ENCODE measurements at places on chromosomes 7 and 10. TPM values are rescaled to one million over a fixed set of nuclear protein-coding genes. Genes with fewer than 3 reads are reported as not detected.

DNA sequence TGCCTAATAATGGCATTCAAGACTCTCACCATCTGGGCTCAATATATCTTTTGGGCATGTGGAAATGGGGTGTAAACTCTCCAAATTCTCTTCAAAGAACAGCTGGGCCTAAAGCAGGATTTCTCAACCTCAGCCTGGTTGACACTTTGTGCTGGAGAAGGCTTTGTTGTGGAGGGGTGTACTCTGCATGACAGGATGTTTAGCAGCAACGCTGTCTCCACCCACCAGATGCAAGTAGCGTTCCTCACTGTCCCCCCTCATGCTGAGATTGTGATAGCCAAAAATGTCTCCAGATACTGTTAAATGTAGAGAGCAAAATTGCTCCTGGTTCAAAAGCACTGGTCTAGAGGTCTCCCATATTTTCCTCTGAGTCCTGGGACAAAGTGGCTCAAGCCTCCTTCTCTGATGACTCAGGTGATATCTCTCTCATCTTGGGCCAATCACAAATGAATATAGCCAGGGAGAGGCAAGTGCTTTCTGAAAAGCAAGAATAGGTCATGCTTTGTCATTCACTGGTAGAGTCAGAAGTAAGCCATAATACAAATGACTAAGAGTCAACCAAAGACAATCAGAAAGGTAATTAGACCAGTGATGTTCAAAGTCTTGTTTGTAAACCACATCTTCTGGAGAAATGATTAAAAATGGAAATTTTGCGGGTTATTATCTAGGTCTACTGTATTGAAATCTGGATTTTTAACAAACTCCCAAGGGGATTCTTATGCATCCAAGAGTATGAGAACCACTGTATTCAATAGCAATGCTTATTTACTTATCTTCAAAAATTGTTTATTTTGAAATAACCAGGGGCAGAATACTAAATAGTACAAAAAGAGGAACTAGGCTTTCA lies 330.8 kb downstream of the PTEN start:
- no peaks in the 10 kb centered on the region for H3K36me3 ChIP-seq
- no peak for DNase-seq
- no peaks in the 10 kb centered on the region for H3K27me3 ChIP-seq
- peaks cover 6% of the 10 kb centered on the region for H3K4me1 ChIP-seq
- no peak overlapping the region for H3K27ac ChIP-seq
- no peak overlapping the region for H3K4me3 ChIP-seq

DNA sequence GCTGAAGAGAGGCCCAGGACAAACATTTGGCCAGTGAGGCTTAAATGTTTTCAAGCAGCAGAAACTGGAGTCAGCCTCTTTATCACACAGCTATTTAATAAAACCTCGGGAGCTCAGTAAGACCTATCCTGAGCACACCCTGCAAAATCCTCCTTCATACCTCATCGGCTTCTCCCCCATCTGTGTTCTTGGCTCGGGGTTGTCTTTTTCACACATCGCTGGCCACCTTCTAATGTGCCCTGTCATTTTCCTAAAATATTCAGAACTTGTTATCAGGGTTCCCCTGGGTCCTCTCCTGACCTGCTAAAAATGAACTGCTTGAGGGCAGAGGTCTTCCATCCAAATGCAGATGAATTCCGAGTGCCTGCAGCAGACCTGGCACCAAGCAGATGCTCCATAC lies 310.3 kb upstream of the AKR1E2 start:
- H3K4me3 ChIP-seq: no peak overlapping the region
- DNase-seq: no peak
- no peaks in the 10 kb centered on the region for H3K36me3 ChIP-seq
- no peaks in the 10 kb centered on the region for H3K27me3 ChIP-seq
- H3K4me1 ChIP-seq: no peaks in the 10 kb centered on the region

DNA sequence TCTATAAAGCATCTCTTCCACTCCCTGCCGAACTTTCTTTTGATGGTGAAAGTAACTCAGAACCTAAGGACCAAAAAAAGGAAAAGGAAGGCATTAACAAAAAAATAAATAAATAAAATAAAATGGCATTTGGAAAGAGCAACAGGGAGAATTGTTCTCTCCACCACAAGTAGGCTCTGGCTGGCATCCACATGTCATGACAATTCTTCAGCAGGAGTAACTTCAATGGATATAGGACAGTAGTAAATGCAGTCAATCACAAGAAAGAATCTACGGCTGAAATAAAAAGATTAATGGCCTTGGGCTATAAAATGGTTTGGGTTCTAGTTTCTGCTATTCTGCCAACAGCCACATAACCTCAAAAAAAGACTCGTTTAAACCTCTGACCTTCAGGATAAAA lies 23.9 kb downstream of the NCAPG2 start:
- no peak overlapping the region for H3K27ac ChIP-seq
- H3K4me3 ChIP-seq: no peak overlapping the region
- no peak for DNase-seq
- H3K36me3 ChIP-seq: no peaks in the 10 kb centered on the region

GRCh38 chr7:95026421-95027072 lies 119.2 kb downstream of the PPP1R9A start:
- no peak for DNase-seq
- no peaks in the 10 kb centered on the region for H3K36me3 ChIP-seq
- H3K27ac ChIP-seq: peak overlapping the region; percentile 13
- H3K4me3 ChIP-seq: no peak overlapping the region
- H3K27me3 ChIP-seq: no peaks in the 10 kb centered on the region

GRCh38 chr7:36747280-36748016 lies 23.2 kb upstream of the AOAH start:
- H3K27ac ChIP-seq: no peak overlapping the region
- H3K36me3 ChIP-seq: no peaks in the 10 kb centered on the region
- H3K4me3 ChIP-seq: no peak overlapping the region
- no peak for DNase-seq

- H3K4me1 ChIP-seq: peaks cover 94% of the 10 kb centered on the region
- no peak overlapping the region for H3K4me3 ChIP-seq
- no peak for DNase-seq
Measured at GRCh38 chr10:3761021-3761686, 23.9 kb downstream of the KLF6 start.

DNA sequence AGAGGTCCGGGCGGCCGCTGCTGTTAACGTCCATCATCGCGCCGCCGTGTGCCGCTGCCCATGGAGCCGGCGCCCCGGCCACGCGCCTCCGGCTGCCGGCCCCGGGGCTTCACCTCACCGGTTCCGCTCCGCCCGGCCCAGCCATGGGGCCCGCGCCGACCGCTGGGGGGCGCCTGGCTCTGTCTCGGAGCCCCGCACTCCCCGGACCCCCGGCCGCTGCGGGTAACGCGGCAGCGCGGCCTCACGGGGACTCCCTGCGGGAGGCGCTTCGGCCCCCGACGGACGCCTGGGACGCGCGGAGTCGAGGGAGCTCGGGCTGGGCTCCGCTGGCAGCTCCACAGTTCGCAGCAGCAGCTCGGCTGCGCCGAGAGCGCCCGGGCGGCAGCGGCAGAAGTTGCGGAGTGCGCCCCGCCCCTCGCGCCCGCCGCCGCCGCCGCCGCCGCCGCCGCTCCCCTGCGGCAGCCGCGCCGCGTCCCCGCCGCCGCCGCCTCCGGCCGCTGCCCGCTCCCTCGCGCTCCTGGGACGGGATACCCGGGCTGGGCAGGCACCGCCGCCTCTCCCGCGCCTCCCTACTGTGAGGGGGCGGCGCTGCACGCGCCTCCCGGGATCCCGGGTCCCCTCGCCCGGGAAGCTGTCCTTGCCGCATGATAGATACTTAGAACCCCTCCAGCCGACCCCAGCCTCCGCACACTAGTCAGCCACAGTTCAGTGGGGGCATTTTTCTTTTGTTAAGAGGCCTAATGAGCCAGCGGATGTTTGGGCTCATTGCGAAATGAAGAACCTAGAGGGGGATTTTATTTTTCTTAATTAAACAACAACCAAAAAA lies at the start of gene HTR7:
TSS of gene HTR7 (minus strand) at position 405 of the 826 bp plus-strand sequence. CDS start at position 37, 368 bp downstream.
- H3K4me1 ChIP-seq: no peaks in the 10 kb centered on the region
- no peaks in the 10 kb centered on the region for H3K27me3 ChIP-seq
- H3K36me3 ChIP-seq: no peaks in the 10 kb centered on the region
- H3K27ac ChIP-seq: no peak within 1 kb of the TSS

GRCh38 chr10:3239920-3240894 lies 67.6 kb upstream of the PITRM1 start:
- no peaks in the 10 kb centered on the region for H3K4me1 ChIP-seq
- H3K4me3 ChIP-seq: no peak overlapping the region
- H3K27ac ChIP-seq: no peak overlapping the region
- no peak for DNase-seq

- no peak overlapping the region for H3K27ac ChIP-seq
- DNase-seq: no peak
- H3K4me3 ChIP-seq: no peak overlapping the region
- no peaks in the 10 kb centered on the region for H3K27me3 ChIP-seq
- H3K36me3 ChIP-seq: peaks cover 5% of the 10 kb centered on the region
Measured at GRCh38 chr7:835485-836401, 3.5 kb downstream of the SUN1 start.

GRCh38 chr10:60646966-60647796 lies 131.1 kb upstream of the CDK1 start:
- H3K4me1 ChIP-seq: peaks cover 39% of the 10 kb centered on the region
- DNase-seq: peak; percentile 77
- H3K27ac ChIP-seq: no peak overlapping the region
- no peaks in the 10 kb centered on the region for H3K36me3 ChIP-seq
- H3K27me3 ChIP-seq: no peaks in the 10 kb centered on the region
- H3K4me3 ChIP-seq: no peak overlapping the region

DNA sequence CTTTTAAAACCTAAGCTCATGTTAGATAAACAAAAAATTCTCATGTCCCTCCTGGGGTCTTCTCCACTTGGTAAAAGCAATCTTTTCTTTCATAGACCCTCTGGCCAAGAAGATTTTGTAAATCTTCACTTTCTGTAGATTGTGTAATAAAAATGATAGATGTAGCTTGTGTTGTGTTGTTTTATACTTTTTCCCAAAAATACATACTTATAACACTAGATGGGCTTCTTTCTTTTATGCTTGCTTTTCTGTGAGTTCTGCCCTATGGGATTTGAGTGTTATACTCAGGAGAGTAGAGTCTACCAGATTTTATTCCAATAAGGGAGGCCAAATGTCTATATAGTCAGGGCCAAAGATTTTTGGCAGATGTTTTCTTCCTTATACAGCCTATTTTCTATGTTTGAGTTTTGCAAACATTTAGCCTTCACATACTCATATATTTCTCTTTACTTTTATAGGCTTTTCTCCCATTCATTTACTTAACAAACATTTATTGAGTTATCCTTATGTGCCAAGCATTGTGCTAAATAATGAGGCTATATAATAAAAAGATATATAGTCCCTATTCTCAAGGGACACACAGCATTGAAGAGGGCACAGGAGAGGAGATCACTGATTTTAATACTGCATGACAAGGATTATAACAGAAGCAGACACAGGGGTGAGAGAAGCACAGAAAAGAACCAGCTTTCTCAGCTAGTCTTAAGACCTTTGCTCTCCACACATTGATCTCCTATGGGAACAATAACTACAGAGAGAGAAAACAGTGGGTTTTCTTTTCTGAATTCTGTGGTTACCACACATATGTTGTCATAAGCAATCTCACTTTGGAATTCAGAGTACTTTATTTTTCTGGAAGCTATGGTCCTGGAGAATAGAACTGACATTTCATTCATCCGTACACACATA lies 58.0 kb upstream of the PNLIP start:
- no peak overlapping the region for H3K27ac ChIP-seq
- DNase-seq: no peak
- no peaks in the 10 kb centered on the region for H3K4me1 ChIP-seq
- H3K36me3 ChIP-seq: no peaks in the 10 kb centered on the region

- no peak overlapping the region for H3K27ac ChIP-seq
- no peak overlapping the region for H3K4me3 ChIP-seq
- no peaks in the 10 kb centered on the region for H3K4me1 ChIP-seq
- DNase-seq: no peak
- no peaks in the 10 kb centered on the region for H3K27me3 ChIP-seq
Measured at GRCh38 chr7:32661501-32661900, 166.2 kb downstream of the AVL9 start.

DNA sequence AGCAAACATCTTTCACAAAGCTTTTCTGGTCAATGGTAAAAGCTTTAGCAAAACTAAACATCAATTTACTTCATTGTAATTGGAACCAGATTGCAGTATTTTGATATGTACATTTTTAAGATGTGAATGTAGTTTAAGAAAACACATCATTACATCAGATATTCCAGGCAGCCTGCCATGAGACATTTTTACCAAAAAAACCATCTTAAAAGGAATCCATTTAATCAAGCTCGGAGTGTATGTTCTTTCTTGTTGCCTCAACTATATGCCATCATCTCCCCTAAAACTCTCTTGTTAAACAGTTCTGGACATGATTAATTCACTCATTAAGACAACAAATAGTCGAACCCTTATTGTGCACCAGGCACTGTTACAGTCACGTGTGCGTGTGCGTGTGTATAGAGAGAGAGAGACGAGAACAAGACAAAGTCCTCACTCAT lies 97.5 kb downstream of the UBE2H start:
- no peaks in the 10 kb centered on the region for H3K36me3 ChIP-seq
- DNase-seq: no peak
- no peaks in the 10 kb centered on the region for H3K4me1 ChIP-seq
- H3K27ac ChIP-seq: no peak overlapping the region

GRCh38 chr7:87475359-87476178 lies at the start of gene ABCB4:
ABCB4 (minus strand) TSS chr7:87475680; CDS start chr7:87475465, 215 bp downstream.
- DNase-seq: no peak
- H3K4me3 ChIP-seq: peak within 1 kb of the TSS; percentile 28

GFRA1 gene
- total RNA-seq: not detected

APBB1IP gene
- total RNA-seq: 0.16 TPM

HOXA3 gene
- 22.6 TPM for total RNA-seq

CDHR1 gene
- total RNA-seq: 0.21 TPM

KCNMA1 gene
- total RNA-seq: 20.7 TPM

CAV1 gene
- total RNA-seq: 4.9 TPM

ANK3 gene
- 52.3 TPM for total RNA-seq

NEUROG3 gene
- not detected for total RNA-seq

HOXA4 gene
- total RNA-seq: 4.8 TPM

SLC39A12 gene
- not detected for total RNA-seq

SFTPA1 gene
- not detected for total RNA-seq

Data from Caco-2 (cell line).